ENCODE measurements at places on chromosomes 4 and X. TPM values are rescaled to one million over a fixed set of nuclear protein-coding genes. Genes with fewer than 3 reads are reported as not detected.

- no peak for DNase-seq
These were observed 56.0 kb downstream of the ZNF827 start for GRCh38 chr4:145882604-145883003.

DNA sequence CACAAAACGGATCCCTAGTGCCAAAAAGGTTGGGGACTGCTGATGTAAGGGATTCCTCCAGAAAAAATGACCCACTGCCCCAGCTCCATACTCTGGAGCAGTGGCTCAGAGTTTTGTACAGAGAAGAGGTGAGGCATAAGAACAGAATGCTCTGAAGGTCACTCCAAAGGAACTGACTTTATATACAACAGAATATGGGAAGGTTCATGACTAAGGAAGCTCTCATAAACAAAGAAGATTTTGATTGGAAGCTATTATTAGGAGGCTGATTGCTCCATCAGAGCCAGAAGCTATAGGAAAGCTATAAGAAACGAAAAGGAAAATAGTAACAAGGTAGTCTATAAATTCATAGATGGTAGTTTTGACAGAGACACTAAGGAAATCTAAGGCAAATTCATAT is 203.1 kb downstream of the SLC7A11 start:
- no peak for DNase-seq

DNA sequence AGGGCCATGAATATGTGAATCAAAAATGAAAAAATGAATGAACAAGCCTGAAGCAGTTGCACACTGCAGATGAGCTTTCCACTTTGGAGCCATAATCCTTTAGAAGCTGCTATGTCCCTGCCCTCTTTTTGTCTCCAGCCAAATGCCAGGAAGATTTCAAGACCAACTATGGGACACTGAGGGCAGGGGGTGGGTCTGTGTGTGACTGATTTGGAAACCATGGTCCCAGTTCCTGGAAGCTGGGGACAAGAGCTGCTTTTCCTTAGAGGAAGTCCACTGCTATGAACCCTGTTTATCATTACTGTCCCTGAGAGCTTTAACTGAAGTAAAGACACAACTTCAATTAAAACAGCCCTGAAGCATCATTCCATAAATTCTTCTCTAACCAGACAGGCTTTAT is 153.9 kb upstream of the GPC4 start:
- no peak for DNase-seq

- no peak for DNase-seq
These were observed 126.8 kb upstream of the ENPP6 start for GRCh38 chr4:184344435-184344834.

DNA sequence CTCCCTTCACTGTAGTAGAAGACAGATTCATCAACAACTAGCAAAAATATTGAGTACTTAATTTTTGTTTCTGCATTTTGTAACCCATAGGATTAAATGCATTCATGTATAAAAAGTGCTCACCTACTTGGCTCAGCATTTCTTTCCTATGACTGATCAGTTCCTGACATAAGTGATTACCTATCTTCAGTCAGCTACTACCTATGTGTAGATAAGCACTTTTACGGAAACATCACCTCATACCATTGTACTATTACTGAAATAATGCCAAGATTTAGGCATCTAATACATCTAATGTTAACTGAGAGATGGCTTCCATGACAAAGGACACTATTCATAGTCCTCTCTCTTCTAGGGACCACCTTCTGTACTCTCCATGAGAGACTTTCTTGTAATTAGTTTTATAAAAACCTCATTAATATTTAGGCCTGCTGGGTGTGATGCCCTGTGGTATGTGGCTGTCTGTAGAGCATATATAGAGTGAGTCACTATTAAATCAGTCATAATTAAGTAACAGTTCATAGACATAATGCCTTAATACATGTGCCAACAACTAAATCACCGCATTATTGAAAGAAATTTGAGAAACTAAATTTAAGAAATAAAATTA is 147.0 kb downstream of the PDGFC start:
- no peak for DNase-seq

DNA sequence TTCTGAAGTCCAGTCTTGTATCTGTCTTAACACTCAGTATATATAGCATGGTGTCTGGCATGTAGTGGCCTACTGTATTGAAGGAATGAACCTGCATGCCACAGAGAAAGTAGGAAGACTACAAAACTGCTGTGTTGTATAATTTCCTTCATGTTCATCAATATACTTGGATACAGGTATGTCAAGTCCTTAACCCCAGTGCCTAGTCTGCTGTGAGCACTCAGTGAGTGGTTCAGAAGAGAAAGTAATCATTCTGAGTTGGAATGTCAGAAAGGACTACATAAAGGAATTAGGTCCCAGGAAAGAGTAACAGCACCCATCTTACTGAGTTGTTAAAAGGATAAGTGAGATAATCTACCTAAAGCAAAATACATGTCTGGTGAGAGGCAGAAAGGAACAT is 32.0 kb downstream of the ABCE1 start:
- DNase-seq: no peak

GRCh38 chr4:143230683-143231082 is 46.0 kb downstream of the USP38 start:
- DNase-seq: no peak

DNA sequence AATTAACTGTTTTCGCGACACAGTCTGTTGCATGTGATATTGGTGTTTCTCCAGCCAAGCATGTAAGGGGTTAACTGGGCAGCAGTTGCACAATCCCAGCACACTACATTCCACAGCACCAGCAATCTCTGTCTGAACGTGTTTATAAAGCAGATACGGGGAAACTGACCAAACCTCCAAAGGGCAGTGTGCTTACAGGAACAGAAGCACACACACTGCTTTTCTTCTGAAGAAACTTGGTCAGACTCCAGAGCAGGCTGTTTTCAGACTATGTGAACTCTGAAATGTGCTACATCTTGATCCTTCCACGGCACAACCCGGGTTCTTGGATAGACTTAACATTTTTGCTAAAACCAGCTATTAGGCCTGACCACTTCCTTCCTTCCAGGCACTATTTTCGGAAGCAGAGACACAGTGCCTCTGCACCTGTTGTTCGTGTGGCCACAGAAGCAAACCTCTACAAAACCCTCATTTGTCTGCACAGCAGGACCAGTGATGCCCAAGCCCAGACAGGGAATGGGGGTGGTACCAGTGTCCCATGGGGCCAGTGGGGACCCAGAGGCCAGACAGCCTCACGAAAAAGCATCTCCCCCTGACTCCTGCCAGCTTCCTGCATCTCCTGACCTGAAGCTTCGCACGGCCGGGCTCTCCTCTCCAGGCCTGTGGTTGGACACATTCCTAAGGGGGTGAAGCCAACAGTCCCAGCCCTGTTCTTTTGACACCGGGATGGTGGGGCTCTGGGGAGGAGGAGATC is 90.1 kb downstream of the IRF2 start:
- peak; percentile 59 for DNase-seq

DNA sequence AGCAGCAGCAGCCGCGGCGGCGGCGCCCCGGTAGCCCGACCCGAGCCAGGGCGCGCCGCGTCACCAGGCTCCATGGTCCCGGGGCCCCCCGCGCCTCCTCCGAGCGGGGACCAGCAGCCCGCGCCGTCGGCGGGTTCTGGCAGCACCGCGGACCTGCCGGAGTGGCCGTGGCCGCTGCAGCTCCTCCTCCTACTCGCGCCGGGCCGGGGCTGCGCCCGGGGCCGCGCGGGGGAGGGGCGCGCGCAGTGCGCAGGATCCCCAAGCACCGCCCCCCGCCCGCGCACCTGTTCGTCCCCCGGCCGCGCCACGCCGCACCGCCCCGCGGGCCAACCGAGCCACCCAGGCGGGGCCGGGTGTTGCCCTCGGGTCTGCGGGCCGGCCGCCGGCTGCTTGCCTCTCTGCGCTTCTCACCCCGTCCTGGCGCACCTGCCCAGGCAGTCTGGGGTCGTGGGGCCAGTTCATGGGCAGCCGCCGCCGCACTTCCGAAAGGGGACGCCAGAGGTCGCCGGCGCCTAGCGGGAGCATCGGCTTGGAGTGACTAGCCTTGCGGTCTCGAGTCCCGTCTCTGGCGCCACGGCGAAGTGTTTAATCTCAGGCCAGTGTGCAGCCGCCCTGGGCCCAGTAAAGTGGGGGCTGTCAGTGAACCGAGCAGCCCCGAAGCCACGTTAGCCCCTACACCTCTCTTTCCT is at the start of gene SLC9A7:
TSS of gene SLC9A7 (minus strand) at position 163 of the 689 bp plus-strand sequence. CDS start at position 74, 89 bp downstream.
- peak; percentile 78 for DNase-seq

- DNase-seq: no peak
These were observed 69.3 kb downstream of the HHIP start for GRCh38 chr4:144715230-144715629.

DNA sequence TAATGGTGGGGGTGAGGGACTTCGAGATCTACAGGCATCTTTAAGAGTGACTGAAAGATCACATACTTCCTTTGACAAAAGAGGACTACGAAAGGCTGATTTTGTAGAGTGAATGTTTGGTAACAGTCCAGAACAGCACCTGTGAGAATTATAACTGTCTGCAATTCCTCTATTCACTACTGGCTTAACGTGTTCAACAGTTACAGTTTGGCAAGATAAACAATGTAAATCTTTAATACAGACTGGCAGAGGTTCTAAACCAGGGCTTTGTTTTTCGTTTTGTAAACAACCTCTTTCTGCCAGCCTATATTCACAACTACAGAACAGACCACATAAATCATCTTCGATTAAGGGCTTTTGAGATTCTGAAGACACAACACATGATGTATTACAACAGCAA is 66.9 kb downstream of the NCAPG start:
- no peak for DNase-seq

- no peak for DNase-seq
These were observed 53.8 kb upstream of the TBC1D14 start for GRCh38 chr4:6855692-6856297.

LAMTOR3 gene
- 1.00 TPM for total RNA-seq

SORBS2 gene
- 234 TPM for total RNA-seq

PPP1R2C gene
- total RNA-seq: not detected

THOC2 gene
- 149 TPM for total RNA-seq

PAGE2 gene
- total RNA-seq: not detected

RRH gene
- not detected for total RNA-seq
